B cell (primary cell): ENCODE measurements at places on chromosomes 11 and 22. TPM values are rescaled to one million over a fixed set of nuclear protein-coding genes. Genes with fewer than 3 reads are reported as not detected.

The C11orf52 gene
- total RNA-seq = not detected in 2 replicates

DNA sequence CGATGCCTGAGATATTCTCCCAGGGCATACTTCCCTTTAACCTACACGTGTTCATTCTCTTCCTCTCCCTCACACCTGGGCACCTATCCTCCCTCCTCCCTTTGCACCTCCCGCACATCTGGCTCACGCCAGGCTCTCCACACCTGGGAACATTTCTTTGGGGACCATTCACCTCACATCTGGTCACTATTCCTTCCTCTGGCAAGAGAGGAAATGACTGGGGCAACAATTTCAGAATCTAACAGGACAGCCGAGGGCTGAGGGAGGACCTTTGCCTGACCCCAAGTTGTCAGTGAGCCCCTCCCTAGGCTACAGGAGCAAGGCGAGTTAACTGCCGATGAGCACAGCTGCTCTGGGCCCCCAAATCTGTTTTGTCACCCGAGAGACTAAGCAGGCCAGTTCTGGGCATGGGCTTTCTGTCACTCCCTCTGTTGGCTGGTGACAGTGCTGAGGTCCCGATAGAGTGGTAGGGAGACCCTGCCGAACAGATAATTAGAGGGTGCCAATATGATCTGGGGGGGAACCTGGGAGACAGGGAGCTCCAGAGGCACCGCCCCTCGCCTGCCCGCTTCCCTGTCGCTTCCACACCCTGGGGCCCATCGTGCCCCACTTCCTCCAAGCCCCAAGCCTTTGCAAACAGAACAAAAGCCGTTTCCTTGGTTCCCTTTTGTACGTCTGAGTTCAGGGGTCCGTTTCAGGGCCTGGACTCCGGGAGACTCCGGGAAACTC lies 45.6 kb downstream of the EIF3F start:
- H3K27me3 ChIP-seq = no peaks in the 10 kb centered on the region
- no peaks in the 10 kb centered on the region for H3K36me3 ChIP-seq
- no peak overlapping the region for H3K4me3 ChIP-seq

DNA sequence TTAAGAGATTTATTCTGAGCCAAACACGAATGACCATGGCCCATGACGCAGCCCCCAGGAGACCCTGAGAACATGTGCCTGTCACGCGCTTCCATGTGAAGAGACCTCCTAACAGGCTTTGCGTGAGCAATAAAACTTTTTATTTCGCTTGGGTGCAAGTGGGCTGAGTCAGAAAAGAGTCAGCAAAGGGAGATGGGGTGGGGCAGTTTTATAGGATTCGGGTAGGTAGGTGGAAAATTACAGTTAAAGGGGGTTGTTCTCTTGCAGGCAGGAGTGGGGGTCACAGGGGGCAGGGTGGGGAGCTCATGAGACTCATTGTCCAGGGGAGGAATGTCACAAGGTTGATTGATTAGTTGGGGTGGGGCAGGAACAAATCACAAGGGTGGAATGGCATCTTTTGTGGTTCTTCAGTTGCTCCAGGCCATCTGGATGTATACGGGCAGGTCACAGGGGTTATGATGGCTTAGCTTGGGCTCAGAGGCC lies 77.2 kb upstream of the FTH1 start:
- no peak for DNase-seq
- no peak overlapping the region for H3K4me3 ChIP-seq
- no peak overlapping the region for H3K27ac ChIP-seq
- H3K36me3 ChIP-seq = no peaks in the 10 kb centered on the region
- H3K4me1 ChIP-seq = peaks cover 29% of the 10 kb centered on the region
- no peaks in the 10 kb centered on the region for H3K27me3 ChIP-seq

GRCh38 chr11:120241277-120241676 lies 1.3 kb downstream of the POU2F3 start:
- H3K4me1 ChIP-seq = no peaks in the 10 kb centered on the region
- H3K4me3 ChIP-seq = no peak overlapping the region
- DNase-seq = no peak
- H3K36me3 ChIP-seq = no peaks in the 10 kb centered on the region

GRCh38 chr11:46001448-46001914 lies 79.0 kb downstream of the LARGE2 start:
- H3K36me3 ChIP-seq = peaks cover 3% of the 10 kb centered on the region
- no peak overlapping the region for H3K27ac ChIP-seq

- no peak for DNase-seq
- H3K27ac ChIP-seq = no peak overlapping the region
- H3K4me1 ChIP-seq = peaks cover 11% of the 10 kb centered on the region
- H3K27me3 ChIP-seq = no peaks in the 10 kb centered on the region
Observed at GRCh38 chr11:77503006-77503405, 29.1 kb upstream of the PAK1 start.

DNA sequence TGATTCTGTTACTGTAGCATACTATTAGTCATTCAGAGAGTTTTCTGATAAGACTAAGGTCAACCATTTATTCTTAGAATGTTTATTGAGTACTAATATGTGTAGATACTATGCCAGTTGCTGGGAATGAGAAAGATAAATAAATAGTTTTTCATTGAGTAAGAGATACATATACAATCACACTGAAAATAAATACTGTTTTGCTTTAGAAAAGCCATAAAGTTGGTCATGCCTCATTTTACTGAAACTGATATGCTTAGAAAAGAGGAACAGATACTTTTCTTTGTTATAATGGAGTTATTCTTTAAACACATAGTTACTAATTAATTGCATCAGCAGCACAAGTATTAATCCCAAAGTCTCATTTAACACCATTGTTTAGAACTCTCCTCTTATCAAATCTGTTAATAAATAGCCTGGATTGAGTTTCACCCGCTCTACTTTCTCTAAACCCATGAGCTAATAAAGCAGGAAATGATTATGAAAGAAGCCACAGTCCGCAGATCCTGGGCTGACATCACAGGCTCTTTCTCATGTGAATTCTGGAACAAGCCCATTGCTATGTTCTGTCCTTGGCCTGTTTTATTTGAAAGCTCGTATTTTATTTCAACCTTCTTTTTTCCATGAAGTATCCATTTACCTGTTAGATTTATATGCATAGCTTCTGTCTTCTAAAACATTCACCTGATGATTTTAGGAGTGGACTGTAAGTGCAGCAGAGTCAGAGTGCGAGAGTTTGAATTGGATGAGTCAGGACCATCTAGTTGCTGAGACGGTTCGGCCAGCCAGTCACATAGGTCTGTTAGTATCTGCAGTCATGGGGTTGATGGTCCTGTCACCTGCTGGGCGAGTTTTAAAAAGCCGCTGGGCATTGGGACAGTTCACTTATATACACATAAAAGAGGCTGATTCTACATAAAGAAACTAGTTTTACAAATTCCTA lies 35.5 kb downstream of the PIWIL4 start:
- DNase-seq = peak; percentile 64
- H3K4me1 ChIP-seq = peaks cover 8% of the 10 kb centered on the region
- no peak overlapping the region for H3K4me3 ChIP-seq
- peak overlapping the region; percentile 21 for H3K27ac ChIP-seq
- no peaks in the 10 kb centered on the region for H3K27me3 ChIP-seq

GRCh38 chr22:46584081-46584921 lies 35.9 kb upstream of the GRAMD4 start:
- peaks cover 68% of the 10 kb centered on the region for H3K4me1 ChIP-seq
- H3K4me3 ChIP-seq = no peak overlapping the region
- H3K27ac ChIP-seq = no peak overlapping the region
- H3K27me3 ChIP-seq = no peaks in the 10 kb centered on the region

- H3K4me1 ChIP-seq = no peaks in the 10 kb centered on the region
- no peak overlapping the region for H3K27ac ChIP-seq
- no peak for DNase-seq
Observed at GRCh38 chr11:2724653-2725367, 25.0 kb upstream of the KCNQ1OT1 start.

- H3K4me1 ChIP-seq = peaks cover 30% of the 10 kb centered on the region
- H3K27ac ChIP-seq = no peak overlapping the region
- no peaks in the 10 kb centered on the region for H3K27me3 ChIP-seq
Observed at GRCh38 chr11:128827191-128827893, 39.8 kb downstream of the KCNJ1 start.

- H3K4me1 ChIP-seq = no peaks in the 10 kb centered on the region
- no peak for DNase-seq
- peaks cover 2% of the 10 kb centered on the region for H3K27me3 ChIP-seq
- no peak overlapping the region for H3K4me3 ChIP-seq
Observed at GRCh38 chr11:93128574-93128973, 69.2 kb downstream of the SLC36A4 start.

DNA sequence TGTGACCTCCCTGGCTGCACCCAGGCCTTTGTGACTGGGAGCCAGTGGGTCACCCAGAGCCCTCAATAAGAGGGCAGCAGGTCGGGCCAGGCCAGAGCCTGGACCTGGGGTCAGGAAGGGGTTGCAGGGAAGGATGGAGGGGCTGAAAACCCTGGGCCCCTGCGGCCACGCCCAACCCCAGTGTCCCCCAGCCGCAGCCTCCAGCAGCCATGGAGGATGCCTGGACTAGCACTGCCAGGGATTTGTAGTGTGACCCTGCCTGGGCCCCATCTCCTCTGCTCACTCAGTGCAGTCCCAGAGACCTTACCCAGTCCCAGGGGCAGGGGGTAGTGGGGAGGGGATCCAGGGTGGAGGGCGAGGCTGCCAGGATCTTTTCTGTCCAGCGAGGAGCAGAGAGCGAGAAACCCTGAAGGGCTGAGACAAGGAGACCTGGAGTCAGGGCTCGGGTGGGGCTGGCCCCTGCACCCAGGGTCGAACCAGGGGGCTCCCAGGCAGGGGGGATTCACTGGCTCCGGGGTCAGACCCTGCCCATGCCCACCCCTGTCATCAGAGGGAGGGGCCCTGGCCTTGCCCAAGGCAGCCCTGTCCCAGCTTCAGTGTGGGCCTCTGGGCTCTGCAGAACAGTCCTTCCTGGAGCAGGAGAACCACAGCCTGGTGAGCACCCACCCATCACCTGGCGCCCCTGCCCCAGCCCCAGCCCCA lies 187.5 kb downstream of the IGLL1 start:
- H3K4me1 ChIP-seq = no peaks in the 10 kb centered on the region
- H3K36me3 ChIP-seq = no peaks in the 10 kb centered on the region
- no peak overlapping the region for H3K4me3 ChIP-seq
- H3K27ac ChIP-seq = no peak overlapping the region

- H3K27ac ChIP-seq = no peak overlapping the region
- peak; percentile 57 for DNase-seq
- peaks cover 35% of the 10 kb centered on the region for H3K36me3 ChIP-seq
- peaks cover 9% of the 10 kb centered on the region for H3K4me1 ChIP-seq
- H3K27me3 ChIP-seq = no peaks in the 10 kb centered on the region
- H3K4me3 ChIP-seq = no peak overlapping the region
Observed at GRCh38 chr11:57662893-57663292, 5.0 kb upstream of the ZDHHC5 start.

DNA sequence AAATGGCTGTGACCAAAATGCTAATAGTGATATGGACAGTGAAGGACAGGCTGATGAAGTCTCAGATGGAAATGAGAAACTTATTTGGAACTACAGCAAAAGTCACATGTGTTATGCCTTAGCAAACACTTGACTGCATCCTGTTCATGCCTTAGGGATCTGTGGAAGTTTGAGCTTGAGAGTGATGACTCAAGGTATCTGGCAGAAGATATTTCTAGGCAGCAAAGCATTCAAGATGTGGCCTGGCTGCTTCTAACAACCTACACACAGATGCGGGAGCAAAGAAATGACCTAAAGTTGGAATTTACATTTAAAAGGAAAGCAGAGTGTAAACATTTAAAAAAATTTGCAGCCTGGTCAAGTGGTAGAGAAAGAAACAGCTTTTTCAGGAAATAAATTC lies 28.1 kb upstream of the CD81 start:
- H3K36me3 ChIP-seq = no peaks in the 10 kb centered on the region
- DNase-seq = no peak
- H3K4me3 ChIP-seq = no peak overlapping the region
- H3K27ac ChIP-seq = no peak overlapping the region

DNA sequence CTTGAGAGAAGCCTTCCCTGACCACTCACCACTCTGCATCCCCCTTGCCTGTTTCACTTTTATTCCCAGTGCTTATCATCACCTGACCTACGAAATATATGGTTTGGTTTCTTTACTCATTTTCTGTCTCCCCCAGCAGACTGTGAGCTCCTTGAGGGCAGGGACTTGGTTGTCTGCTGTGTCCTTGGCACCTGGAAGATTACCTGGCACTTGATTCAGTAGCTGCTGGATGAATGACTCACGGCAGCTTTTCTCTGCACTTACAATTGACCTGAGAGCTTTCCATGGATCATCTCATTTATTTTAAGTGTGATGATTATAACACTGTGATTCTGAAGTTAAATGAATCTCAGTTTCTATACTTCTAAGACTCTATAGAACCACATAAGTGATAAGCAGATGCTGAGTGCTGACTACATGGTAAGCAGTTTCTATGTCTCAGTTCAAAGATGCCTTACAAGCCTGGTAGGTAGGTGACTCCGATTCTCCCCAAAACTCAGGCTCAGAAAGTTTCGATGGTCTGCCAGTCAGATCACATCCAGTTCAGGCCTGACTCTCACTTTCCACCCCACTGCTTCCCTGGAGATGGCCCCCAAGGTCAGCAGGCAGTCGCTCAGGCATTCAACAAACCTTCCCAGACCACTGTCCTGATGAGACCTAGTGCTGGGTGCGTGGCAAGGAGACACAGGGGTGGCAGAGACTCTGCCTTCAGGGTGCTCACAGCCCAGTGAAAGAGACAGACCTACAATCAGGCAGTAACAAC lies 11.6 kb downstream of the IL2RB start:
- no peaks in the 10 kb centered on the region for H3K36me3 ChIP-seq
- no peak overlapping the region for H3K4me3 ChIP-seq
- H3K4me1 ChIP-seq = no peaks in the 10 kb centered on the region
- H3K27me3 ChIP-seq = no peaks in the 10 kb centered on the region
- H3K27ac ChIP-seq = no peak overlapping the region

The SEC14L6 gene
- not detected in 2 replicates for total RNA-seq

- no peaks in the 10 kb centered on the region for H3K27me3 ChIP-seq
- H3K4me1 ChIP-seq = peaks cover 11% of the 10 kb centered on the region
- DNase-seq = peak; percentile 77
- H3K4me3 ChIP-seq = peak within 1 kb of the TSS; percentile 46
- no peak within 1 kb of the TSS for H3K27ac ChIP-seq
Observed at GRCh38 chr11:45885274-45885920, at the start of gene MAPK8IP1. TSS of gene MAPK8IP1 (plus strand) at chr11:45885651. CDS start at chr11:45885821, 170 bp downstream.

- H3K27ac ChIP-seq = peak overlapping the region; percentile 73
- H3K36me3 ChIP-seq = no peaks in the 10 kb centered on the region
- no peaks in the 10 kb centered on the region for H3K27me3 ChIP-seq
Observed at GRCh38 chr11:30206249-30206996, 24.4 kb upstream of the FSHB start.

The RPS19BP1 gene
- total RNA-seq = 59.1 and 60.3 TPM in 2 replicates

The CACNA1I gene
- total RNA-seq = 0.17 and 0.25 TPM in 2 replicates

DNA sequence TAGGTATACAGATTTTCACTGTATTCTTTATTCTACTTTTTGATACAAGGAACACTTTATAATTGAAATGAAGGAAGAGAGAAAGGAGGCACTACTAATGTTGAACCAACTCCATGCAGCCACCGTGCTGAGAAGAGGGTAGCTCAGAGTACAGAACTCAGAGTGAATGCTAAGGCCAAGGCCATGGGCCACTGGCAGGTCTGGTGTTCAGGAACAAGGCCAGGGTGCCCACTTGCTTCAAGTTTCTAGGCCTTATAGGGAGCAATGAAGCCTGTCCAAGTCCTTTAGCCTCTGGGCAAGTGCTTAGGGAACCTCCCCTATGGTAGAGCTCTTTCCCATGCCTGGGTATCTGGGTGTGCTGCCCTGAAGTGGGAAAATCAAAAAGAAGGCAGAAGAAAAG lies 235.0 kb downstream of the TENM4 start:
- no peaks in the 10 kb centered on the region for H3K36me3 ChIP-seq
- DNase-seq = no peak
- no peak overlapping the region for H3K27ac ChIP-seq
- H3K4me3 ChIP-seq = no peak overlapping the region
- H3K4me1 ChIP-seq = no peaks in the 10 kb centered on the region

The KLHL35 gene
- 0.39 and 0.59 TPM in 2 replicates for total RNA-seq

GRCh38 chr11:119694334-119694733 lies 34.7 kb downstream of the NECTIN1 start:
- H3K4me1 ChIP-seq = no peaks in the 10 kb centered on the region
- H3K27ac ChIP-seq = no peak overlapping the region
- no peaks in the 10 kb centered on the region for H3K27me3 ChIP-seq
- no peak overlapping the region for H3K4me3 ChIP-seq
